GM06990 (cell line): ENCODE measurements at places on chromosomes 5 and 9.

- no peak for DNase-seq
Observed at GRCh38 chr5:95471942-95472341, 80.8 kb downstream of the FAM81B start.

GRCh38 chr9:134196911-134197310 lies 32.5 kb upstream of the RNU6ATAC start:
- no peak for DNase-seq

GRCh38 chr5:61450493-61451279 lies 118.6 kb downstream of the ZSWIM6 start:
- no peak for DNase-seq

DNA sequence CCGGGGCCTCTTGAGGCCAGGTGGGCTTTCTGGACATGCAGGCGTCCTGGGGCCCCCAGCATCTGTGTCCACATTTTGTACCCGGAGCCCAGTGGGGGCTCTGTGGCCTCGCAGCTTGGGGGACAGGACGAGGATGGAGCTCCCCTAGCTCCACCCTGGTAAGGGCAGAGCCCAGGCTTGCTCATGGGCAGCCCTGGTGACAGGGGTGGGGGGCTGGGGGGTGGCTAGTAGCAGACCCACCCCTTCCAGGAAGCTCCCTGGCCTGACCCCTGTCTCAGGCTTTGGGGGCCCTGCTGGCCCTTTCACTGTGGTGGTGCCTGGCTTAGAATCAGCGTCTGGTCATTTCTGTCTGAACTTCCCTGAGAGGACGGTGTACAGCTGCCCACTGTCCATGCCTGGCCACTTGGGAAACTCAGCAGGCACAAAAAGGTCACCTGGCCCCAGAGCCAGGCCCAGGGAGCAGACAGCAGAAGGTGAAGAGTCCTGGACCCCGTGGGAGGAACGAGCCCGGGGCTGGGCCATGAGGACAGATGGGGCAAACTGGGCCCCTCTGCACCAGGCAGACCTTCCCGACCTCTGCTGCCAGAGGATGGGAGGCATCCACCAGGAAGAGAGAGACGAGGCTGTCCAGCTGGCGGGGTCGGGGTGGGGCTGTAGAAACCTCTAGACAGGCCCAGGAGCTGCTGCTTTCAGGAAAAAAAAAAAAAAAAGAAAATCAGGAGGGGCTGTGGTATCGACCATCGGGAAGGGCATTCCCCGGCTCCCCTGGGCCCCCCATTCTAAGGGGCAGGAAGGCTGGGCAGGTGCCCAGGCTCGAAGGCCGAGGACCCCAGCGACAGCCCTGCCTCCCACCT lies 52.8 kb downstream of the EXD3 start:
- no peak for DNase-seq

DNA sequence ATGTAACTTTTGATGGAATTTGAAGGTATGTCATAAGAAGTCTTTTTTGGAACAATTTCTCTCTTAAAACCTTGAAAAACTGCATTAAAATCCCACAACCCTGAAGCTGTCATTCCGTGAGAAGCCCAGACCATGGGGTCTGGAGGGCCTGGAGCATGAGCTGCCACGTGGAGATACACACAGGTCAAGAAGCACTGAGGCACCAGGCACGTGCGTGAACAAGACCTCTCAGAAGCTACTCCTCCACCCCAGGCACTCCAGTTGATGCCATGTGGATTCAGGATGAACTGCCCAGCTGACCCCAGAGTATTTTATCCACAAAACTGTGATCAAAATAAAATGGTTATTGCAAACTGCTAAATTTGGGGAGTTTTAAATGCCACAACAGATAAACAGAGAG lies 227.5 kb upstream of the BRINP1 start:
- DNase-seq = no peak

DNA sequence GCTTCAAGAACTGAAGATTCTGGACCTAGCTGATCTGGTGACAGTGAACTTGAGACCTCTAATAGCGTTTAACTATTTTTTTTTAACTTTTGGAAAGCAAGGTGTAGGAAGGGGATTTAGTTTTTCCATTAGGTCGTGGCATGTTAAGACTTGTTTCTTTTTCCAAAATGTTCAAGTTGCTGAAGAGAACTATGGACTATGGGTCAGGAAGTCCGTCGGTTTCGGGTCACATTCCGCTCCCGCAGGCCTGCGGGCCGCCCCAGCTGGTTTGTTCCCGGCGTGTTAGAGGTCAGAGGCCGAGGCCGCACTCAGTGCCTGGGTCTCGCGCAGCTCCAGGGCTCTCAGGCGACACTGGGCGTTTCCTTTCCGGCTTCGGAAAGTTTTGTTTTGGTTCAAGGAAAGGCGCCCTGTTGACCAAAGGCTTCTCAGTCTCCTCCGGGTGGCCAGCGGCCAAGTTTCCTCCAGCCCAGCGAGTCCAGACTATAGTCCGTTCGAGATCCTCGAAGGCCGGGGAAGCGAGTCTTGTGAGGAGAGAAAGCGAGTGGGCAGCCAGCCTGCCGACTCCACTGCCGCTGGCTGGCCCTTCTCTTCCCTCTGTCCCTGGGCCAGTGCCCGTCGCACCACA lies 586 bp upstream of the FCHO2 start:
- no peak for DNase-seq

DNA sequence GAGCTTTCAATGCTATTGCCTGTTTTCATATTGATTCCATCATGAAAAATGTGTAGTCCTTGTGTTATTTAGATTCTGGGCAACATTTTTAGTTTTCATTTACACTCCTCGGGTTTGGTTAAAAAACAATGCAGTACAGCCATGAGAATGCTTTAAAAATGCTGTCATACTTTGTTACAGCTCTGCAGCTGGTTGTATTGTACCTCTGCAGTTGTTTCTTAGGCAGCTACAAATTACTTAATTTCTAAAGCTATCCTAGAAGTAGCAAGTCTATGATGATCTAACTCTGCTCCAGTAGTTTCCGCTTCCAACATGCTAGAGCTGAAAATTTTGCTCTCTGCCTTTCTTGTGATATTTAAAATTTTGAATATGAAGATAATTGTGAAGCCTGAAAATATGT lies 20.2 kb downstream of the SNX18 start:
- DNase-seq = no peak

GRCh38 chr5:1997640-1998347 lies 115.1 kb upstream of the IRX4 start:
- DNase-seq = no peak

DNA sequence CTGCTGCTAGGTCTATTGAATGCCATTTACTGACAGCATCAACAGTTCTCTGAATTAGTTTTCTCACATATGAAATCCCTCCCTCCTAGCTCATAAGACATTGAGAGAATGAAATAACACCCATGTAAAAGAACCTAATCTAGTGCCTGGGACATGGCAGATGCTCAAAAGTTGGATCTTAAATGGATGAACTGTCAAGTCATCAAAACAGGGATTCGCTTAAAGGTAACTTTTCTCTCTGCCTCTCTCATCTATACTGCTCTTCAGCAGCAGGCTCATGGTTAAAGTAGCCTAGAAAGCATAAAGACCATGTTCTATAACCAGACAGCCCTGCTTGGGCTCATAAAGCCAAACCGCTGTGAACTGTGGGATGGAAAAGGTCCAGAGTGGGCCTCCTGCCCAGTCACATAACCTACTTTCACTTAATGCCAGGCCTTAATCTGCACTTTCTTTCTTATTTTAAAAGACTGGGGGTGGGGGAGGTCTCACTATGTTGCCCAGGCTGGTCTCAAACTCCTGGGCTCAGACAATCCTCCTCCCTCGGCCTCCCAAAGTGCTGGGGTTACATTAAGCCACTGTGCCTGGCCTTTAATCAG lies 3.7 kb downstream of the TMEM245 start:
- no peak for DNase-seq

DNA sequence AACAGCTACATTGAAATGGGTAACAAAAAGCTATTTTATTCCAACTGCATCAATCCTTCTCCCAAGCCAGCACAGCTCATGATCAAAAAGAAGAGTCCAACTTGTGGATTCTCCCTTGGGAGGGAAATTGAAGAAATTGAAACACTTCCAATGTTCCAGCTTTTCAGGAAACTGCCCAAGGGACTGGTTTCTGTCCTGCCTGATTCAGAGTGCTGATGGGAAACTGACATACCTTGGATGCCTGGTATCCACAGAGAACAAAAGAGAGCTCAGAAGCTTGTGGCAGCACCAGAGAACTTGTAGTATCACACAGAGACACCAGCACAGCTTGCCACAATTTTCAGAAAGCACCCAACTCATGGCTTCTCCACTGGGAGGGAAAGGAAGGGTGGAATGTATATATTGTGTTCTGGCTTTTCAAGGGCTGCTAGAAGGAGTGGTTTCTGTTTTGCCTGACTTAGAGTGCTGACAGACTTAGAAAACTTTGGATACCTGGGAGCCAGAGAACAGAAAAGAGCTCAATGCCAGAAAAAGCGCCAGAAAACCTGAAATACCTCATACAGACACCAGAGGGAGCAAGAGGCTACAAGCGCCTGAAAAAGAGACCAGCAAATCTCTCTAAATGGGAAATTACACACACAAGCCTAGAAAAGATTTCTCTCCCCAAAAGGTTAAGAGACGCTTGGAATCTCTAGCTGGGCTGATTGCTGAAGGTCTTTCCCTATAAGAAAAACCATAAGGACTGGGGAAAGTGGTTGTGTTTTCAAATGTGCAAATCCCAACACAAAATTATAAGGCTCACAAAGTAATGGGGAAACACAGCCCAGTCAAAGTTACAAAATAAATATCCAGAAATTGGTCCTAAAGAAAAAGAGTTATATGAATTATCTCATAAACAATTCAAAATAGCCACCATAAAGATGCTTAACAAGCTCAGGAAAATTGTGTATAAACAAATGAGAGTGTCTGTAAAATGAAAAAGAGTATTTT lies 178.8 kb downstream of the SPOCK1 start:
- DNase-seq = no peak

DNA sequence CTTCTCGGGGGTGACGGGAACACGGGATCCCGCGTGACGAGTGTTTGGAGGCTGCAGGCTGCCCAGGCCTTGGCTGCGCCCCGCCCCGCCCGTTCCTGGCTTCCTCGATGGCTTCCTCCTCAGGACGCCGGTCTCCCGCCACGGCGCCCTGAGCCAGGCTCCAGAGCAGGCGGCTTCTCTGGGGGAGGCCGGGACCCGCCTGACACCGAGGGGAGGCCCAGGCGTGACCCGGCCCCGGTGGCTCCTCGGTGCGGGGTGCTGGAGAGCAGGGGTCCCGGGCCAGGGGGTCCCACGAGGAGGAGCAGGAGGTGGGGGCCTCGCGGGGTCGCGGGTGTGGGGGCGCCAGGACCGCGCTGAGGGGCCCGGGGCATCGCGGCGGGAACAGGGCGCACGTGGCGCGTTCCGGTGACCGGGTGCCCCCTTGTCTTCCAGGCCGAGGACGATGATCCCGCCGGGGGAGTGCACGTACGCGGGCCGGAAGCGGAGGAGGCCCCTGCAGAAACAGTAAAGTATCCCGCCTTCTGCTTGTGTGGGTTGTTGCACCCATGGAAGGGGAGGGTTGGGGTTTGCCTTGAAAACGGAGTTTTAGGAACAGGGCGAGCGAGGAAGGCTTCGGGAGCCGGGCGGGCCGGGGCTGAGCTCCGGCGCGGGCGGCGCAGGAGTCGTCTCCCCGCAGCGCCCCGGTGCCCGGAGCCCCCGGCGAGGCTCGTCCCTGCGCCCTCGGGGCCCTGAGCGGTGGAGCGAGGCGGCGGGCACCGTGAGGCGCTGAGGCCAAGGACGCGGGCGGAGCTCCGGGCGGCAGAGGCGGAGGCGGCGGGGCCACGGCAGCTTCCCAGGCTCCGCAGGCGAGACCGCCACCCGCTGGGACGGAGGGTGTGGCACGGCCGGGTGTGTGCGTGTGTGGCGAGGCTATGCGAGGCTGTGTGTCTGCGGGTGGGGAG lies 22.2 kb downstream of the AHRR start:
- DNase-seq = no peak

DNA sequence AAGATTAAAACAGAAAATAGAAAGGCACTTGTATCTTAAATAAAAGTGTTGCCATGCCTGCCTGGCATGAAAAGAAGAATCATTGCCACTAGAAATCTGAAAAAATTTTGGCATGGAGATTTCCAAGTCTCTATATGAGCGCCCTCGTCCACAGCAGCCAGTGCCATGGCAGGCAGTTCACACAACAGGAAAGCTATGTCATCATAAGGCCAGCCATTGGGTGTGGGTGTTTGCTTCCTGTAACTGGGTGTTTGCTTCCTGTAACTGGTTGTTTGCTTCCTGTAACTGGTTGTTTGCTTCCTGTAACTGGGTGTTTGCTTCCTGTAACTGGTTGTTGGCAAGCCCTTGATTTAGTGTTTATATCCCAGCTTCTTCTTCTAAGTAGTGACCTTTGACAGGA lies 446.7 kb downstream of the IRX1 start:
- DNase-seq = no peak

GRCh38 chr9:9924376-9924775 lies 688.4 kb downstream of the PTPRD start:
- no peak for DNase-seq

DNA sequence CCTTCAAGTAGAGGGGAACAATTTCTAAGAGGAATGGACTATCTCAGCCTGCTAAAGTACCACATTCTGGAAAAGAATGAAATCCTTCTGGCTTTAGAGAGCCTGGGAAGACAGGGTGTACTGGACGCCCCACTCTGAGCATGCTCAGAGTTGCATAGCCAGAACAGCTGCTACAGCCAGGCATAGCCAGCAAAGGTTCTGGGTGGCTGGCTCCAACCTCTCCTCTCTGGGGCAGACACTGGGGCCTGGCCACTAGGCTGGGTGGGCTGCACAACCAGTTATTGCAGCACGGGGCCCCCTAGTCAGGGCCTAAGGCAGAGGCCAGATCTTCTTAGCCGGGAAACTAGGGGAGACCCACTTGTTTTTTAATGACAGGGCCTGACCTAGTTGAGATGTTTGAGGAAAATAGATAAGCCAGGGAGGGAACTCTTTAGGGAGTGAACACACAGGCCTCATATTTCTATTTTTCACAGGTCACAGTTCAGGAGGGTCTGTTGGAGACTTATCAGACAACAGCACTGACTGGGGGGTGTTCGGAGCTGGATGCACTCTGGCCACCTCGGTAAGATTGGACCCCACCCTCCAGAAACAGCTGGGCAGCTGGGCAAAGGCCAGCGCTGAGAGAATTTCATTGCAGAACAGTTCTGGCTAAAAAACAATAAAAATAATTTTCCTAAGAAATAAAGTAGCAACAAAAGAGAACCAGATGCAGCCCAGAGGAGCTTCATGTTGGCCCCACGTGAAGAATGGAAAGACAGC lies 142.9 kb downstream of the LPAR1 start:
- DNase-seq = no peak

- DNase-seq = no peak
Observed at GRCh38 chr5:173950829-173951228, 38.1 kb upstream of the C5orf47 start.

DNA sequence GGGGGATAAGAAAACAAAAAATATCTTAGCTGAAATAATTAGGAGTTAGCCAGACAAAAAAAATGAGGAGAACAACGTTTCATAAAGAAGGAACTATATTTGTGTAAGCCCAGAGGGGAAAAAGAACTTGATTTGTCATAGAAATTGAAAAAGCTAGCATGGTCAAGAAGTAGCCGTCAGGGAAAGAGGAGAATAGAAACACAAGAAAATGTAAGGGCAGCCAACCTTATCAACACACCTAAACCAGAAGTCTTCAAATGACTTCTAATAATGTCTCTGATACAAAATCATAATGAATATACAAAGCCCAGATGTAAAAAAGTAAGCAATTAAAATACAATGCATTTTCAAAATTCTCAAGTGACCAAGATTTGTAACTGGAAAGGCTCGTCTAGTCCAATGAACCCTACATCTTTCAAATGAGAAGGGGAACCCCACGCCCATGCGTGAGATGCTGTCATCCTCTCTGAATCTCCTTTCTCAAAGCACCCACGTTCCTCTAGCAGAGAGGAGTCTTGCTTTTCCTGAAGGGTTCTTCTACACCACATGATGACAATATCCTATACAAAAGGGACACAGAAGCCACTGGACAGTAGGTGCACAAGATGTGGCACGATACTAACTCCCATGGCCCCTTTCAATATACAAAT lies 103.7 kb downstream of the ARL15 start:
- no peak for DNase-seq
